ENCODE measurements at places on chromosomes 5 and 9.

- DNase-seq: no peak
Observed at GRCh38 chr5:174693697-174694385, 30.5 kb upstream of the MSX2 start.

GRCh38 chr5:35903631-35904203 lies 34.7 kb downstream of the CAPSL start:
- DNase-seq: no peak

DNA sequence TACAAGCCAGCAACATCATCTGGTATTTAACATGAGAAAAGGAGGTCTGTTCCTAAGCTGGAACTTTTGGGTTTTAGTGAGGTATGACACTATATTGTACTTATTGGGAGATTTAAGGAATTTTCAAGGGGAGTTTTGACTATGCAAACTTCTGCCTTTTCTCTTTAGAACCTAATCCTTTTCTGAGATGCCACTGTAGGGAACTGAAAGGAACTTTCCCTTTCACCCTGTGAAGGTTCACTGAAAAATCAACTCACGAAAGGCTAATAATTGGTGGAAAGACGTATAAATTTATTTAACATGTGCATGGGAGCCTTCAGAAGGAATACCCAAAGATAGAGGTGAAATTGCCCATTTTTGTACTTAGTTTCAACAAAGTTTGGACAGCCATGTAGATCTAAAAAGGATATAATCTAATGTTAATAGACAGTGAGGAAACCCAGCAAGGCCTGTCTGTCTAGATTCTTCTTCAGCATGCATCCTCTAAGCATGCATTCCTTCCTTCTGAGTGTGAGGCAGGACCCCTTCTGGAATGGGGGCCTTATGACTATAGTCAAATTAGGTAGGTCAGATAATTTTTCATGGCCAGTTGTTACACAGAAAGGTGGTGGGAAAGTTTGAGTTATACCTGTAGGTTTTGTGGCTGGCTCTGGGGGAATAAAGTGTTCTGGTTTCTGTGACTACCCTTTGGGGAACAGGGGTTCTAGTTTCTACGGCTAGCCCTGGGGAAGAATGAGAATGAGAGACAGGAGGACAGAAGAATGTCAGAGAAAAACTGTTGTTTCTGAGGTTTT lies 200.3 kb downstream of the C9orf152 start:
- DNase-seq: no peak

GRCh38 chr5:77643654-77644370 lies 5.3 kb upstream of the OTP start:
- DNase-seq: no peak

DNA sequence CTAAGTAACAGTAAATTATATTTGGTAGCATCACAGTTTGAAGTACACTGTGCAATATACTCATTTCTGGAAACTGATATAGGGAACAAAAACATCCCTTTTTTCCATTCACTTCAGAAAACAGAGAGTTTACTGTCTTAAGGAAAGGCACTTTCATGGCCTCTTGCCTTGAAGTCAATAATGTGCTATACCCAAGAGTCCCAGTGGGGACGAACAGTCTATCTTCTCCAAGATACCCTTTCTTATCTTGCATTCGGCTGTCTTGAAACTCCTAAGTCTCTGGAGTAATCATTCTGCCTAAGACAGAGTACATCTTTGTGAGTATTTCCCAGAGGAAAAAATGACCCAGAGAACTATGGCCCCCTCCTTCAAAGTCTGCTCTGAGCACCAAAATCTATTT lies 107.1 kb downstream of the SLC1A3 start:
- DNase-seq: no peak
